ENCODE measurements at places on chromosomes 7 and 10.

DNA sequence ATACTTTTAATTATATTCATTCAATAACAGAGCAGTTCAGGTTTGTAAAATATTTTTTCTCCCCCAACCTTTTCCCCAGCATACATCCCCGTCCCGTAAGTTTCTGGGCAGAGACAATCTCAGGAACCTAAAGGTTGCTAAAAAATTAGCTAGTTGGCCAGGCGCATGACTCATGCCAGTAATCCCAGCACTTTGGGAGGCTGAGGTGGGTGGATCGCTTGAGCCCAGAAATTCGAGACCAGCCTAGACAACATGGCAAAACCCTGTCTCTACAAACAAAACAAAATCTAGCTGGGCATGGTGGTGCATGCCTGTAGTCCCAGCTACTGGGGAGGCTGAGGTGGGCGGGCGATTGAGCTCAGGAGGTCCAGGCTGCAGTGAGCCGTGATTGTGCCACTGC, 40.2 kb downstream of the TCF7L2 start:
- DNase-seq = no peak

- no peak for DNase-seq
Observed at GRCh38 chr7:125126376-125126775, 196.8 kb upstream of the POT1 start.

- DNase-seq = no peak
Observed at GRCh38 chr7:68147614-68148238, 1151.1 kb downstream of the TYW1 start.

GRCh38 chr10:4131407-4132215, 346.6 kb upstream of the KLF6 start:
- DNase-seq = no peak

GRCh38 chr7:99167072-99167471, 23.2 kb upstream of the SMURF1 start:
- no peak for DNase-seq

- DNase-seq = no peak
Observed at GRCh38 chr7:131268906-131269305, 58.8 kb upstream of the MKLN1 start.

GRCh38 chr7:46290374-46291049, 369.4 kb upstream of the IGFBP3 start:
- DNase-seq = no peak

DNA sequence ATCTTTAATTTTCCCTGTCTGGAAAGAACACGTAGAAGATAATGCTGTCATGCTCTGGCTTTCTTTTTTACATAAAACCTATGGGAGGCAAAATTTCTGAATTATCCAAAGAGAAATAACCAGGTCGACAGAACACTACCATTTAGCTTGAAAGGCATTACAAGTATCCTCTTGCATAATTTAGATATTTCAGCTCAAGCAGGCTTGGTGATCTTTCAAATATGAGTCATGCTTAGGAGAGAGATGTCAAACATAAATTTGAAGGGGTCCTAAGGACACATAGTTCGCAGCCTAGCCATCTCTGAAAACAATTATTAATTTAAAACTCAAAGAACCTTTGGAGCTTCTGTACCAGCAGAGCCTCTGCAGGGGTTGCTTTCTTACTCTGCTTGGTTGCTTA, 100.9 kb downstream of the FAS start:
- DNase-seq = no peak

- no peak for DNase-seq
Observed at GRCh38 chr7:75969182-75969581, 25.2 kb downstream of the TMEM120A start.

GRCh38 chr7:147146169-147146568, 1029.6 kb downstream of the CNTNAP2 start:
- DNase-seq = no peak

DNA sequence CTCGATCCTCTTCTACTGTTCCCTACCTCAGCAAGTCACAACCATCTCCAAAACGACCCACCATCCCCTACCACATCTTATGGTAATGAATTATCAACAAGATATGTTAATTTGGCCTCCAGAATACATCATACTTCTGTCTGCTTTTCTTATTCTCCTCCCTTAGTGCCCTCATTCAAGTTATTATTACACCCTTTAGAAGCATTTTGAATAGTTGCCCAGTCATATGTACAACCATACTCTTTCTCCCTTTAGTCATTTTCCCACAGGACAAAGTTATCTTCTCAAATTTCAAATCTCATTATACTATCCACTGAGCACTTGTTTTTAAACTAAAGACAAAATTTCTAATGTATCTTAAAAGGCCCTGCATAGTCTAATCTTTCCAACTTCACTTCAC, 71.0 kb downstream of the GNAT3 start:
- DNase-seq = no peak

- DNase-seq = no peak
Observed at GRCh38 chr7:47514818-47515217, 67.1 kb downstream of the TNS3 start.

DNA sequence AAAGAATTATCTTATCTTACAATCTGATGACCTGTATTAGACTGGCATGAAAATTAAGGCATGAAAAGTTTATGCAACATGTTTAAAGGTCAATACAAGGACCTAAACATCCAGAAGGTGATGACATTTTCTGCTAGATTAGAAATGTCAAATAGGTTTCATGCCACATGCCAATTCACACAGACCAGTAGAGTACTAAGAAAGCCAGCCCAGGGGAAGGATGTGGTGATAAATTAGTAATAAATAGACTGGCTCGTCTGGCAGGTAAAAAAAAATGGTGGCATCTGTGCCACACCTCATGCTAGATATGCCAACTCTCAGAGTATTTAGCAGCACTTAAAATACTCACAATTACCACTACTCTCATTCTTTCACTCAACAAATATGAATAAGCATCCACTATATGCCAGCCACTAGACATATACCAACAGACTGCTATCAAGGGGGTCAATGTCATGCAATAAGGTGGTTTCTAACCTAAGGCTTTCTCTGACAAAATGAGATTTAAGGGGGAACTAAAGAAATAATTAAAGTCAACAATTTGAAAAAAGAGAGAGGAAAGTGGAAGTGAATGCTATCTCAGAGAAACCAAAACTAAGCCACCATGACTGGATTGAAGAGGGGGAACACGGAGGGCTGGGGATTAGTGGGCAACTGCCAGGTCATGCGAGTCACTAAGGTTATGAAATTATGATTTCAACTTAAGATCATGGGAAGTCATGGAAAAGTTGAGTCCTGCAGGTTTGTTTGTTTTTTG, 83.5 kb downstream of the SGMS1 start:
- DNase-seq = no peak

DNA sequence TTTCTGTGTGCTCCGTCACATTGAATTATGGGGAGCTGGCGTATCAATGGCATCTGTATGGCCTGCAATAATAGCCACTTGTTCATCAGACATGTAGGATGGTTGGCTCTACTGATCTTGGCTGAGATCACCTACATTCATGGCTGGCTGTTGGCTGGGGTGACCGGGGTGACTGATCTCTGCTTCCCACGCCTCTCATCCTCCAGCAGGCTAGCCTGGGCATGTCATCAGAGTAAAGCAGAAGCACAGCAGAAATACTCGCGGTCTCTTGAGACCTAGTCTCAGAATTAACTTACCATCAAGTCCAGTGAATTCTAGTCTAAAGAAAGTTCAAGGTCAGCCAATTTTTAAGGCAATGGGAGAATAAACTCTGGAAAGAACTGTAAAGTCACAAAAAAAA, 257.7 kb upstream of the GLI3 start:
- DNase-seq = no peak

DNA sequence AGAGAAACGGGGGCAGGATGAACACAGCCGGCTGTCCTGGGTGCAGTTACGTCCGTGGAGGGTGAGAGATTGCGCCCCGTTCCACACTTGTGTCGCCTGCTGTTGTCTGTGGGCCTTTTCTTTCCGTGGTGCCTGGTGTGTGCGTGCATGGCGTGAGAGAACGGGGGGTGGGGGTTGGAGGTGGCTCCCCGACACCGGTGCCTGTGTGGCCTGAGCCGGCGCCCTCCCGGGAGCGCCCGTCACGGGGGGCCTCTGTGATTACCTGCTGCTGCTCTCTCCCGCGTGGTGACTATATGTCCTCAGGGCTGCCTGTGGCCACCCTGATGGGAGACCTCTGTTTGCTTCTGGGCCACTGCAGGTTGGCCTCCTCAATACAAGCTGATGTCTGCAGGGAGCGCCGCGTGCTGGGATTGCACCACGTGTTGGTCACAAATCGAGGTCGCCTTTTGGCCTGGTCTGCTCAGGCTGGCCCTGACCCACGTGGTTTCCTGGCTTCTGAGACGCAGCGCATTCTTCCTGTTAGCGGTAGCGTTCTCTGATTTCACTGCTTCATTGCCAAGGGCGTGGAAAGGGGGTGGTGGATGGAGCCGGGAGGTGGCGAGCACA, 10.9 kb upstream of the AP5Z1 start:
- DNase-seq = no peak

DNA sequence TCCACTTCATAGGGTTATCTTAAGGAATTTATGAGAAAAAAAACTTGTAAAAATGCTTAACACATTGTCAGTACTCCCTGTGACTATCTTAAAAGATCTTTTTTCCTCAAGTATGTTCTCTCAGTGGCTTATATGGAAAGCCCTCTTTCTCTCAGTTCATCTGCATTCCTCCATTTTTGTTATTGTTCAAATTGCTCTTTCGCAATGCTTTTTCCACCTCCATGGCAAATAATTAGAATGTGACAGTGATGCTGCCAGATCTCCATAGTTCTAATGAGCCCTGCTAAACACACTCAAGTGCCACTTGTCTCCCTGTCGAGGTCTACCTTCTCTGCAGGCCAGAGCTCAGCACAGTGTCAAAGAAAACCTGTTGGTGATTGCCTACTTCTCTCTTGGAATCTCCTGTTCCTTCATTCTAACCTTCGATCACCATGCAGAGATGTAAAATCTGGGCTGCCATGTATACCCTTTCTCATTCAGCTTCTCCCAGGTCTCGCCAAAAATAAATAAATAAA, 37.2 kb upstream of the ABCB5 start:
- no peak for DNase-seq

- no peak for DNase-seq
Observed at GRCh38 chr7:142611566-142612236, 137.6 kb upstream of the PRSS1 start.

DNA sequence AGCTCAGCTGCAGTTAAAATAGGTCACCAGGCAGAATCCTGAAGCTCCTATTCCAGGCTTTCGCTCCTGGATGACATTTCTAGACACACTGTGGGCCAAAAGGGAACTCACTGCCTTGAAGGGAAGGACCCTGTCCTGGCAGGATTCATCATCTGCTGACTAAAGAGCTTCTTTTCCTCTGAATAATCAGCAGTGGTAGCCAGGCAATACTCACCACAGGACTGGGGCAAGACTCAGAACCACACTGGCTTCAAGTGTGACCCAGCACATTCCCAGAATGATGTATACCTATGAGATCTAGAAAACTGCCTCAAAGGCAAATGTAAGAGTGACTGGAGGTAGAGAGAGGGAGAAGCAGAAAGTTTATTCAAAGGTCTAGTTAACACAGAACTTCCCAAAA, 29.5 kb upstream of the EBF3 start:
- no peak for DNase-seq

DNA sequence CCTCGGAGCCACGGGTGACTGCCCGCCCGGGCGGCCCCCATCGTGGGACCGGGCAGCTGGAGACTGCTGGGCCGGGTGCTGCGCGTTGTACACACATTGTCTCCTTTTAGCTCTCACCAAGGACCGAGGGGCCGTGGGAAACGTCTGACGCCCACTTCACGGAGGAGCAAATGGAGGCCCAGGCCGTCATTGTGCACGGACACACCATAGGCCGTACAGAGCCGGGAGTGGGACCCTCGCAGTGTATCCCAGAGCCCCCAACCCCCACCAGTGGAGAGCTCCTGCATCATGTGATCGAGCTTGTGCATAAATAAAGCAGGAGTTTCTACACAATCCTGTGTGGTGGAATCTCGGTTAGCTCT, 722 bp downstream of the DENND10 start:
- DNase-seq = peak; percentile 4

DNA sequence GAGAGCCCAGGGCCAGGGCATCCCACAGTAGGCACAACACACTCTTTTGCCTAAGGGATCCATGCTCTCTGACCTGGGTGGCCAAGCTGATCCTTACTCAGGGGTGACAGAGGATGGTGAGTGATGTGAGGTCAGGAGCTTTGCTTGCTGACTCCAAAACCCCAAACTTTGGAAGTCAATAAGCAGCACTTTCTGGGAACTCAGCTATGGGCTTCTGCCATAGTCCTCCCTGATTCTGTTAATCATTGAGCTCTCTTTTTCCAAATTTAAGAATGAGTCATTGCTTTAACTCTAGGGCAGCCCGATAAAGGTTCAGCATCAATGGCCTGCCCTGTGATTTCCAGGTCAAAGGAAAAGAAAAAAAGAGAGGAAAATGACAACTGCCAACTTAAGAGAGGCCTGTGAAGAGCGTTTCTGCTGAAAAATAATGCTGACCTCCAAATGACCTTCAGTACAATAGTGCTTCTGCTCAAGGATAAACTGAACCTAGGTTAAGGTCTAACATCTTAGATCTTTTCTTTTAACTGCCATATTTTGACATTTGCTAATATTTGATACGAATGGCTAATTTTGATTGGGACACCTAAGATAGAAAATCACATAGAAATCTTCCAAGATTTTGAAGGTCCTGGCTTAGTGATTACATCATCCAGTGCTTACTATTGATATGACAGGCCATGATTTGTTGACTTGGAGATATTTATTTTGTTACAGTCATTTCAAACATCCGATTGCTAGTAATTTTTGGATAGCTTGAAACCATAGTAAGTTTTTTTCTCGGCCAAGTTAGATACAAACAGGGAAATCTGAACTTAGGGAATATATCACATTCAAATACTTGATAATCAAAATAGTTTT, 20.8 kb upstream of the RELN start:
- DNase-seq = no peak

DNA sequence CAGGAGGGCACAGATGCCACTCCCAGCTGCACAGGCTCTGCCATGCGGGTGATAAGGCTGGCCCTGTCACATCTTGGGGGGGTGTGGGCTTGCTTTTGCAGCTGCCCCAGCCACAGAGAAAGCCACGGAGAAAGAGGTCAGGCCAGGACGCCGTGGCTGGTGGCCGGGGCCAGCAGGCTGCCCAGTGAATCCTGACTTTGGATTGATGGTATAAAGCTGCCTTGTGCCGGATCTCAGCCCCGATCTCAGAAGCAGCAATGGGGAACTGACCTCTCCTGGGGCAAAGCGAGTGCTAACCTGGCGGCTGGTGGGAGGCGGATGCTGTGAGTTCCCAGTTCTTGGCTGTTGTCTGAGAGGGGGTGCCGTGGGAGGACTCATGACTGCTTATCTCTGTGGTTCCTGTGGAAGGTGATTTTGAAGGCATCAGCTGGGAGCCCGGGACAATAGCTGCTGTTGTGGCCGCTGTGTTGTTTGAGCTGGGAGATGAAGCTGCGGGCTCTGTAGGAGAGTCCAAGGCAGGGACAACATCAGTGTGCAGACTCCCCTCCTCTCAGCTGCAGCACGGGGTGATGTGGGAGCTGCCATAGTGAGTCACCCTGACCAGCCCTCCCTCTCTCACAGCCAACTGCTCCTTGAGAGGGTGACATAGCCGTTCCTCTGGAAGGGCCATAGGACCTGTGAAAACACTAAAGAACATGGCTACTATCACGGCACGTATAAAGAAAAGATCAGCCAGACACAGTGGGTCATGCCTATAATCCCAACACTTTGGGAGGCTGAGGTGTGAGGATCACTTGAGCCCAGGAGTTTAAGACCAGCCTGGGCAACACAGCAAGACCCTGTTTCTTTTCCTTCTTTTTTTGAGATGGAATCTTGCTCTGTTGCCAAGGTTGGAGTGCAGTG, 17.0 kb downstream of the IL15RA start:
- DNase-seq = no peak

Data from activated naive CD4-positive, alpha-beta T cell (primary cell).